C1 segment of cervical spinal cord (tissue), 14 donors: ENCODE measurements at places on chromosomes 12 and 14.

DNA sequence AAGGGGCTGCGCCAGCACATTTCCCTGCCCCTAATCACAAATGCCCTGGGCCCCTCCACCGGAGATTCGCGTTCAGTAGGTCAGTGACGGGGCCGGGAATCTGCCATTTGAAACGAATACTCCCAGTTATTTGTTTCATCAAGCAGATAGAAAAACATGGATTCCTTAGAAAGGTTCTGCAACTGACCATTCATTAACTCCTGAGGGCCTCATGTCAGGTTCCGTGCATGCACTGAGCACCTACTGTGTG, 25.6 kb upstream of the UBC start:
- DNase-seq: no peak

- DNase-seq: no peak
Observed at GRCh38 chr12:66379616-66380015, 77.3 kb downstream of the HELB start.

DNA sequence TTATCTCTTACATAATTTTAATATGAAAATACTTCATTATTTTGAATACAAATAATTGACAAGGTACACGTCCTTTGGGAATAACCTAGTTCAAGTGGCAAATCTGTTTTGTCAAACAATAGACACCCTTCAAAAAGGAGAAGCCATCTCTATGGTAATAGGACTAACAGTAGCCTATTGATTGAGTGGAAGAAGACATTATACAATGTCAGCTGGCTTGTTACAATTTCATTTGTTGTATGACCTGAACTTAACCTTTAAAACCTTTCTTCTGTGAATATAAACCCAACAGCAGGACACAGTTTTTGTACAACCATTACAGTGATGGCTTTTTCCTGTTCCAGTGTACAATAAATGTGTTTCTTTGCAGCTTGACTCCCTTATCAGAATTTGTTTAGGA, 8.1 kb downstream of the TMEM260 start:
- DNase-seq: no peak

DNA sequence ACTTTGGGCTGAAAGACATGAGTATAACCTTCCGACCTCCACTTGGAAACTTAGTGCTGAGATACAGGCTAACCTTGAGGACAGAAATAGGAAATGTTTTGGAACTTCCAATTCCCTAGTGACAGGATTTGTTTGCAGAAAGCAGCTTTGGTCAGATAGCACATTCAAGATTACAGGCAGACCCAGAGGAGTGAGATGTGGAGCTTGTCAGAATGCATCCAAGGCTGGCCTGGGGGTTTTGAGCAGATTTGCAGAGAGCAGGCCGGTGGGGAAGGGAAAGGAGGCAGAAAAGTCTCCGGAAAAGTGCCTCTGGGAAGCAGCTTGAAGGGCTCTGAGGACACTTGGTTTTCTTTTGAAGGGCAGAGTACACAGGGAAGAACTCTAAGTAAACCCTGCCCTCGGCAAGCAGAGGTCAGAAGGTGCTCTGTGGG, 180.3 kb downstream of the ETV6 start:
- DNase-seq: no peak

DNA sequence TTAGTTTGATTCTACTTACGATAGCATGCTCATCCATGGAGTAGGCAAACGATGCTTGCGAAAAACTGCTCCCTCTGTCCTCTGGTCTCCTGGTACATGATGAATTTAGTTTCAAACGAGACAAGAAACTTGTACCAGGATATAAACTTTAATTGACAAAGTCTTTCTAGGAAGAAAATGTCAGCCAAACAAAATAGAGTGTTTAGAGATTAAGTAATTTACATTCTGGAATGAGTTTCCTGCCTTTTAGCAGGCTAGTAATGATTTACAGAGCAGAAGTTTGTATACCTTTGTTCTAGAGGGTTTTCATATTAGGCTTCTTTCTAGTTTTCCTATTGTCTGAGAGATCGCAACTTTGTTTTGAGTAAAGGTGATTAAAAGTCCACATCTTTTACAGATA, 206.9 kb downstream of the RPL10L start:
- no peak for DNase-seq

DNA sequence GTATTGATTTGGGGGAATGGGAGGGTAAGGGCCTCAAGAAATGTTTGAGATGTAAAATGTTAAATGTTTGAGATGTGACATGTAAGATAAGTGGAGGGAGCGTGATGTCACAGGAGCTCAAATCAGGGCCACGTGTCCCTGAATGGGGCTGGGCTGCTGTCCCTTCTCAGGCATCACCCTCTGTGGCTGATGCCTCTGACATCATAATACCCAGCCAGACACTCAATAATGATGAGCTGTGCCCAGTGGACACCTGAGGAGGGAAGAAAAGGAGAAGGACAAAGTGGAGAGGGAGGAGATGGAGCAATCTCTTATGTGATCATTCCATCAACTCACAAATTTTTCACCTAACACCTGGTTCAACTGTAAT, 120.8 kb downstream of the SAMD4A start:
- DNase-seq: no peak

GRCh38 chr12:67501362-67501761, 147.2 kb upstream of the DYRK2 start:
- no peak for DNase-seq

DNA sequence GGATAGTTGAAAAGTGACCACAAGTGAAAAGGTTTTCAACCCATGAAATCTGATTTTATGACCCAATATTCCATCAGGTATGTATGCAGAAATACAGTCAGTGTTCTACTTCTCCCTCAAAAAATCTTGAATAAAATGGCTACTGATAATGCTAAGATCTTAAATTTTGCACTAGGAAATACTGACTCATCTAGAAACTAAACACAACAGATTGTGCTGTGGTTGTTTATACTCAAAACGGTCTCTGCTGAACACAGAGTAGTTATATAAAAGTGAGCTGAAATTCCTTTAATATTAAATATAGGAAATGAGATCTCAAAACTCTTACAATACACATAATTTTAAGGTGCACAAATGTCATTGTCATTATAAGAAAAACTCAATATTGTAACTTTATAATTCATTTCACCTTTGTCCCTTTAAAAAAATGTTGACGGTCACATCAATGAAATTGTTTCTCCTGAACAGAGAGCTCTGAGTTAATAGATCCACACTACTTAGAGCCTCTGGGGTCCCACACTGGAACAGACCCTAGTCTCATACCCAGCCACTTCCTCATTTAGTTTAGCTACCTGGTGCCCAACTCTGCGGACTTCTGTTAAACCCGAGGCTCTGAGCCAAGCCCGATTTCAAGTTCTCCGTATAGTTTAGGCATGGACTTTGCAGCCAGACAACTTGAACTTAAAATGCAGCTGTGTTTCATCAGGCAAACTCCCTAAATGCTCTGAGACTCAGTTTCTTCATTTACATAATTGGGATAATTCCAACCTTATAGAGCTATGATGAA, 9.3 kb downstream of the COCH start:
- DNase-seq: no peak

DNA sequence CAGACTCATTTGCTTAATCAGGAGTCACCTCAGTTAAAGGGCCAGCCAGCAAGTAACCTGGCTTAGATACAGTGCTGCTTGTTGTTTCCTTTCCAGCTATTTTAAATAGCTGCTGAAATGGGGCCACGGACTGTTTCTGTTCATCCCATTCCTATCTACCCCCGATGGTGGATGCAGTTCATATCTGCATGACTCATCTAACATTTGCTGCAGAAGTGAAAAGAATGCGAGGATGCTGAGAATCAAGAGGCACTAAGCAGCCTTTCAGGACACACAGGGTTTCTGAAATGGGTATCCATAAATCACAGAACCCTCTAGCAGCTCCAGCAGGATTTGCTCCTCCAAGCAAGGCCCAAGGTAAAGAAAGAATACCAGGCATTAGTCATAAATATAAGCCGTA, 60.2 kb upstream of the RTRAF start:
- no peak for DNase-seq

- DNase-seq: no peak
Observed at GRCh38 chr14:22564463-22564862, 24.6 kb downstream of the DAD1 start.
